Spinal cord (tissue), 10 donors: ENCODE measurements at places on chromosomes 7 and 10. TPM values are rescaled to one million over a fixed set of nuclear protein-coding genes. Genes with fewer than 3 reads are reported as not detected.

Gene KNDC1
- 8.3 TPM for total RNA-seq

Gene TBX20
- not detected for total RNA-seq

Gene NEURL1
- 7.3 TPM for total RNA-seq

Gene GIMAP7
- total RNA-seq = 3.3 TPM

Gene PIK3AP1
- 4.3 TPM for total RNA-seq

Gene LMOD2
- total RNA-seq = not detected

Gene MMD2
- total RNA-seq = 10.1 TPM

Gene TMEM139
- 2.2 TPM for total RNA-seq

Gene PLXNA4
- 13.8 TPM for total RNA-seq

Gene UROS
- total RNA-seq = 61.9 TPM

Gene ABCB4
- total RNA-seq = 1.7 TPM

Gene GALNT11
- total RNA-seq = 71.5 TPM

Gene PRDX3
- total RNA-seq = 144 TPM

Gene CHST3
- total RNA-seq = 32.4 TPM

Gene CALHM1
- 0.06 TPM for total RNA-seq
